Thoracic aorta (tissue), 2 donors: ENCODE measurements at places on chromosomes 13 and 19. TPM values are rescaled to one million over a fixed set of nuclear protein-coding genes. Genes with fewer than 3 reads are reported as not detected.

- no peak for DNase-seq
- H3K27me3 ChIP-seq, result no peaks in the 10 kb centered on the region
- H3K4me3 ChIP-seq, result peak overlapping the region; percentile 96
- H3K27ac ChIP-seq, result peak overlapping the region; percentile 99
- H3K4me1 ChIP-seq, result peaks cover 31% of the 10 kb centered on the region
- no peaks in the 10 kb centered on the region for H3K36me3 ChIP-seq
Measured at GRCh38 chr13:44578067-44578400, 1.9 kb upstream of the TSC22D1 start.

PSG5 gene
- not detected for total RNA-seq

- H3K36me3 ChIP-seq, result peaks cover 9% of the 10 kb centered on the region
- DNase-seq, result no peak
- H3K4me3 ChIP-seq, result no peak overlapping the region
- no peaks in the 10 kb centered on the region for H3K27me3 ChIP-seq
Measured at GRCh38 chr19:55275851-55276719, 3.8 kb downstream of the HSPBP1 start.

GRCh38 chr19:45419396-45419795, 4.3 kb downstream of the ERCC1 start:
- DNase-seq, result no peak
- no peak overlapping the region for H3K4me3 ChIP-seq
- no peak overlapping the region for H3K27ac ChIP-seq
- H3K4me1 ChIP-seq, result peaks cover 18% of the 10 kb centered on the region
- no peaks in the 10 kb centered on the region for H3K27me3 ChIP-seq

DNA sequence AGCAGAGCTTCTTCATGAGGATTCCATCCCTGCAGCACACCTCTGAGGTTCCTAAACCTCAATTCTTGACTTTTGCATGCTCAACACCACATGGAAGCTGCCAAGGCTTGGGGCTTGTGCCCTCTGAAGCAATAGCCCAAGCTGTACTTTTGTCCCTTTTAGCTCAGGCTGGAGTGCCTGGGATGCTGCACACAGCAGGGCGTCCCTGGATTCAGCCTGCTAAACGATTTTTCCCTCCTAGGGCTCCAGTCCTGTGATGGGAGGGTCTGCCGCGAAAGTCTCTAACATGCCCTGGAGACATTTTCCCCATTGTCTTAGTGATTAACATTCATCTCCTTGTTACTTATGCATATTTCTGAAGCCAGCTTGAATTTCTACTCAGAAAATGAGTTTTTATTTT, 98.3 kb downstream of the SLITRK5 start:
- no peak overlapping the region for H3K4me3 ChIP-seq
- DNase-seq, result no peak
- H3K36me3 ChIP-seq, result no peaks in the 10 kb centered on the region
- no peaks in the 10 kb centered on the region for H3K27me3 ChIP-seq
- no peaks in the 10 kb centered on the region for H3K4me1 ChIP-seq

DNA sequence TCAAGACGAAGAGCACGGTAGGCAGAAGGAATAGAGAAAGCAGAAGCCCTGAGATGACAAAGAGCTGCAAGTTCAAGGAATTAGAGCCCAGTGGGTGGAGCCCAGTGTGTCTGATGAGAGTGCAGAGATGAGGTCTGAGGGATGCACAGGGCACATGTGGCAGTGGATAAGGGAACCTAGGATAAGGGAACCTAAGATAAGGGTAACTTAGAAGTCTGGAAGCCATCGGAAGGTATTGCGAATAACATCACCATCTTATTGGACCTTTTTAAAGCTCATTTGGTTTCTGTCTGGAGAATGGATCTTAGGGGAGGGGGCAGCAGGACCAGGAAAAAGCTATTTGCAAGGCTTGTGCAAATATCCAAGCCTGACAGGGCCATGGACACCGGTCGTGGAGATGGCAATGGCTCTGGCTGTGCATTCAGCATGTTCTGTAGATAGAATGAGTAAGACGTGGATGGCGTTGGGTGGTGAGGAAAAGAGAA, 1.3 kb downstream of the FPR3 start:
- H3K4me1 ChIP-seq, result peaks cover 9% of the 10 kb centered on the region
- H3K27ac ChIP-seq, result peak overlapping the region; percentile 4
- H3K27me3 ChIP-seq, result no peaks in the 10 kb centered on the region

- H3K4me1 ChIP-seq, result peaks cover 13% of the 10 kb centered on the region
- H3K27ac ChIP-seq, result no peak overlapping the region
- no peaks in the 10 kb centered on the region for H3K36me3 ChIP-seq
- DNase-seq, result no peak
- H3K27me3 ChIP-seq, result no peaks in the 10 kb centered on the region
- no peak overlapping the region for H3K4me3 ChIP-seq
Measured at GRCh38 chr13:99296398-99296797, 10.8 kb downstream of the GPR183 start.

SWSAP1 gene
- 1.5 TPM for total RNA-seq

ZNF554 gene
- 4.4 TPM for total RNA-seq

GRCh38 chr19:29089315-29089870, 123.6 kb downstream of the UQCRFS1 start:
- H3K4me1 ChIP-seq, result no peaks in the 10 kb centered on the region
- DNase-seq, result no peak
- no peak overlapping the region for H3K27ac ChIP-seq
- no peak overlapping the region for H3K4me3 ChIP-seq
- no peaks in the 10 kb centered on the region for H3K36me3 ChIP-seq

DNA sequence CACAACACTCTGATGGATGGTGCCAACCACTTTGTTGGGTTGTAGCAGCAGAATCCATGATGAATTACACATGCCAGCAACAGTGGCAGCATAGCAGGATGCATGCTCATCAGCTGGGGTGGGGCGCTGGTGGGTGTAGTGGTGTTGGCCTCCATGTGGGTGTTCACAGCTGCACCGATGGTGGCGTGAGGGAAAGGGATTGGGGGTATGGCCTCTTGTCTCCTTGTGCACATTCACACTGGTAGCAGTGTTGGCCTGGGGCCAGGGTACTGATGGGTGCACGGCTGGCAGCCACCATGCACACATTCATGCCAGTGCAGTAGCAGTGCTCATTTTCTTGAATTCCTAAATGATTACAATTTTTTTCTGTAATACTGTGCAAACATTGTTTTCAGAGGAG, 2748.8 kb upstream of the PCDH20 start:
- no peak overlapping the region for H3K4me3 ChIP-seq
- H3K27ac ChIP-seq, result no peak overlapping the region
- no peaks in the 10 kb centered on the region for H3K36me3 ChIP-seq
- no peaks in the 10 kb centered on the region for H3K4me1 ChIP-seq

DNA sequence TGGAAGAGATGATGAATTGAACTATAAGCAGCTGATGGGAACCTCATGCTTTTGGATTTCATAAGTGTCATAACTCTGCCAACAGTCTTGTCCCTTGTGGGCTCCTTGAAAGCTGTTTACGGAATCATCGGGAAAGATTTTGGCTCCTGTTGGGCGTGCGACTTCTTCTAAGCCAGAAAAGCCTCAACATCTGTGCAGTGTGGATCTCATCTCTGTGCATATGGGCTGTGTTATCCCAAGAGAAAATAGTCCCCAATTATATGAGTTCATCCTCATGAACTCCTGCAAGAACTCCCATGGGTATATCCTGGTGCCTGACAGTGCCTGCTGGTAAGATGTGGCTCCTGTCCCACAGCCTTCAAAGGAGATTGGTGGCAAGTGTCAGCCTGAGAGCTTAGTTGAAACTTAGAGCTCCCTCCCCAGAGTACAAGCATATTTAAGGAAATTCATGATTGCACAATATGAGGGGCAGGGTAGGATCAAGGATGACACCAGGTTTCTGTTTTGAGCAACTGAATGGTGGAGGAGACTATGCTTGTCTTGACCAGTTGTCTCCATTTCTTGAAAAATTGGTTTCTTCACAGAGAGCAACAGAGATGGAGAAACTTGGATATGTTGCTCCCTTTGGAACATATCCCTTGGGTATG, 243.5 kb downstream of the ITGBL1 start:
- H3K27me3 ChIP-seq, result no peaks in the 10 kb centered on the region
- no peak overlapping the region for H3K4me3 ChIP-seq
- no peaks in the 10 kb centered on the region for H3K36me3 ChIP-seq
- peaks cover 14% of the 10 kb centered on the region for H3K4me1 ChIP-seq
- DNase-seq, result no peak

DNA sequence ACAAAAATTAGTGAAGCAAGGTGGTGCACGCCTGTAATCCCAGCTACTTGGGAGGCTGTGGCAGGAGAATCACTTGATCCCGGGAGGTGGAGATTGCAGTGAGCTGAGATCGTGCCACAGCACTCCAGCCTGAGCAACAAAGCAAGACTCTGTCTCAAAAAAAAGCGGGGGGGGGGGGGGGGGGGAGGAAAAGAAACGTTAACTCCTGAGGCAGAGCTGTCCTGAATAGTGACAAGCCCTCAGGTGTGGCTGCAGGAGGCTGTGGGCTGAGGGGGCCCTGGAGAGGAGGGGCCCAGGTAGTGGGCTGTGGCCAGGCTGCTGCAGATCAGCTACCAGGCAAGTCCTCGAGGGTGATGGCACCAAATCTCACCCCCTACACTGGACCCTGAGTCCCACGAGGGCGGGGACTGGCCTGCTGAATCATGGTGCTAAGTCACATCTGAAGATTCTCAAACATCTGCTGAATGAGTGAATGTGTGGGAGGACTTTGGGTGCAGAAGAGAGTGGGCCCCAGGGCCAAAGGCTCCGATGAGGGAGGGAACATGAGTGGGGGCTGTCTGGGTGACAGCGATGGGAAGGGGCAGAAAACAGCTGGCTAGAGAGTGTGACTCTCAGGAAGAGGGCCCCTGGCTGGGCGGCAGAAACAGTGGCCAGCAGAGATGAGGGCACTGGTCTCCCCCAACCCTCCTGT, 24.6 kb upstream of the ATP1A3 start:
- H3K27me3 ChIP-seq, result no peaks in the 10 kb centered on the region
- DNase-seq, result no peak
- H3K4me1 ChIP-seq, result no peaks in the 10 kb centered on the region
- H3K36me3 ChIP-seq, result peaks cover 7% of the 10 kb centered on the region
- no peak overlapping the region for H3K4me3 ChIP-seq

DNA sequence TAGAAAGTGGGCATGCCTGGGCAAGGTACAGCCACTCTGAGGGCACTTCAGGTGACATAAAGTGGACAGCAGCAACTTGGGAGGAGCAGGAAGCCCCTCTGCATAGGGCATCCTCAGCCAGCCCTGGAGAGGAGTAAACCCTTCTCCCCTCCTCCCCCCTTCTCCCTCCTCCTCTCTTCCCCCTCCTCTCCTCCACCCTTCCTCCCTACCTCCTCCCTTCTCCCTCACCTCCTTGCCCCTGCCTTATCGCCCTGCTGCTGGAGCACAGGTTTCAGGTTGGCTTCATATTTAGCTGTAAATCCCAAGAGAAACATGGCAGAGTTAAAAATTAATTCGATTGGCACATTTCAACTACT, 30.5 kb upstream of the ATP12A start:
- DNase-seq, result no peak
- H3K4me1 ChIP-seq, result no peaks in the 10 kb centered on the region
- no peaks in the 10 kb centered on the region for H3K36me3 ChIP-seq
- H3K27ac ChIP-seq, result no peak overlapping the region
- no peak overlapping the region for H3K4me3 ChIP-seq

ZNF274 gene
- total RNA-seq, result 26.4 TPM

DNA sequence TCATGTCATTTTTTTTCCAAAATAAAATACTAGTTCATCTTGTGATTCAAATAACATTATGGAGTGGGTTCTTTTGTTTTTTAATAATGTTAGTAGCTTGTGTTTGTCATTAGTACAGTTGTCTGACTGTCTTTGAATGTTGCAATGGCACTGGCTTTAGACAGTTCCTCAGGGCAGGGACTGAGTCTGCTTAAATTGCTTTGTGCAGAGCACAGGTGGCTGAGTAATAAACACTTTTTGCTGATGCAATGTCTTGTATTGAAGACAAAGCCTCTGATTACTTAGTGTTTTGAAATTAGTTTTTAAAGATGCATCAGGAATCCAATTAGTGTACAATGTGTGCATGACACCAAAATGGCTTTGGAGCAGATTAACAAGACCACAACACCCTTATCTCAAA, 88.7 kb upstream of the PCDH9 start:
- H3K4me3 ChIP-seq, result no peak overlapping the region
- H3K27ac ChIP-seq, result no peak overlapping the region
- no peaks in the 10 kb centered on the region for H3K4me1 ChIP-seq
- no peak for DNase-seq
- H3K36me3 ChIP-seq, result no peaks in the 10 kb centered on the region

GRCh38 chr13:110352735-110353134, 45.7 kb downstream of the COL4A2 start:
- peak overlapping the region; percentile 96 for H3K27ac ChIP-seq
- H3K27me3 ChIP-seq, result no peaks in the 10 kb centered on the region
- H3K36me3 ChIP-seq, result no peaks in the 10 kb centered on the region
- H3K4me1 ChIP-seq, result peaks cover 94% of the 10 kb centered on the region

DACH1 gene
- total RNA-seq, result 1.3 TPM

DNA sequence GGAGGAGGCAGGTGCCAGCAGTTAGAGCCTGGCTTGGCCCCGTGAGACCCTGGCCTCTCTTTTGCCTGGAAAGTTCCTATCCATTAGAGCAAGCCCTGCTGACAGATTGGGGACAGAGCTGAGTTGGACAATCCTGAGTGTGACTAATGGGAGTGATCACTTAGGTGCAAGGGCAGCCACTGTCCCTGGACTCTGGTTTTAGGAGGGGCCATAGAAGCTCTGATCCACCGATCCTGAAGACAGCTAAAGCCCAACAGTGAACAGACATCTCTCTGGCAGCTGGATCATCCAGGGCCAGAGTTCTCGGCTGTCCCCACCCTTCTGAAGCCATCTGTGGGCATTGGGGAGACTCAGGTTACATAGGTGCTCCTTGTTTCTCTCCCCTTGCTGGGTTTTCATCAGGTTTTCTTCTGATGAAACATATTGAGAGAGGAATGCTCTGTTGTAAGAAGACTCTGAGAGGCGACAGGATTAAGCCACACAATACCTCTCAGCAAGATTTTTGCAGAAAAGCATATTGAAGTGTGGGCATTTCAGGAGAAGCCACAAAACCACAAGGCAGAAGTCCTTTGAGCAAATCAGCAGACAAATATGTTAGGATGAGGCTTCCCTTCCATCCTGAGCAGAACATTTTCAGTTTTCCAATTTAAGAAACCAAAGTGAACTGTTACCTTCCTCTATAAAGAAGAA, 288.0 kb upstream of the MAB21L1 start:
- no peaks in the 10 kb centered on the region for H3K4me1 ChIP-seq
- no peak overlapping the region for H3K27ac ChIP-seq
- no peak for DNase-seq

- H3K4me3 ChIP-seq, result no peak overlapping the region
- H3K4me1 ChIP-seq, result peaks cover 18% of the 10 kb centered on the region
- H3K27me3 ChIP-seq, result no peaks in the 10 kb centered on the region
Measured at GRCh38 chr13:40993987-40994386, 25.1 kb downstream of the ELF1 start.

- H3K27me3 ChIP-seq, result no peaks in the 10 kb centered on the region
- peak; percentile 60 for DNase-seq
- H3K4me1 ChIP-seq, result peaks cover 3% of the 10 kb centered on the region
- H3K27ac ChIP-seq, result no peak overlapping the region
Measured at GRCh38 chr19:4870025-4870700, 2.7 kb upstream of the PLIN3 start.

- H3K36me3 ChIP-seq, result no peaks in the 10 kb centered on the region
- no peak overlapping the region for H3K27ac ChIP-seq
- H3K4me3 ChIP-seq, result no peak overlapping the region
- no peaks in the 10 kb centered on the region for H3K4me1 ChIP-seq
- no peaks in the 10 kb centered on the region for H3K27me3 ChIP-seq
Measured at GRCh38 chr13:107231944-107232343, 664.0 kb upstream of the ARGLU1 start.
